ENCODE measurements at places on chromosomes 1 and 21. TPM values are rescaled to one million over a fixed set of nuclear protein-coding genes. Genes with fewer than 3 reads are reported as not detected.

The GBP4 gene
- 4.8 TPM for total RNA-seq

The KLF17 gene
- not detected for total RNA-seq

The HSPA6 gene
- total RNA-seq, result 0.13 TPM

The FAM72D gene
- 1.1 TPM for total RNA-seq

The ATXN7L2 gene
- total RNA-seq, result 14.9 TPM

The MUTYH gene
- total RNA-seq, result 43.0 TPM

The DISP3 gene
- 2.3 TPM for total RNA-seq

The ALPL gene
- total RNA-seq, result 0.59 TPM

The ANGPTL3 gene
- total RNA-seq, result not detected

The VASH2 gene
- 43.8 TPM for total RNA-seq

The PRR9 gene
- not detected for total RNA-seq

The TEDDM1 gene
- total RNA-seq, result not detected

The WARS2 gene
- total RNA-seq, result 19.1 TPM

The AJAP1 gene
- 2.2 TPM for total RNA-seq

The NPHS2 gene
- total RNA-seq, result not detected

The RXRG gene
- 1.0 TPM for total RNA-seq

The RBBP4 gene
- 387 TPM for total RNA-seq

The CRYBG2 gene
- 10.9 TPM for total RNA-seq

The BCAS2 gene
- total RNA-seq, result 39.4 TPM

The ELAVL4 gene
- not detected for total RNA-seq

The TBX19 gene
- total RNA-seq, result 2.6 TPM

The PDE9A gene
- 26.5 TPM for total RNA-seq

The TRIM17 gene
- total RNA-seq, result 28.8 TPM

The FLVCR1 gene
- total RNA-seq, result 23.1 TPM

The FCGR1A gene
- total RNA-seq, result not detected

The SPRR1B gene
- total RNA-seq, result not detected

The LCE3E gene
- not detected for total RNA-seq

The CCDC185 gene
- total RNA-seq, result not detected

The CAMK1G gene
- total RNA-seq, result 3.8 TPM

The CCDC27 gene
- total RNA-seq, result not detected

The ITPKB gene
- total RNA-seq, result 21.2 TPM

The CELA3B gene
- total RNA-seq, result not detected

The AMY2B gene
- 12.6 TPM for total RNA-seq

The FAM229A gene
- total RNA-seq, result 12.5 TPM

The PARK7 gene
- 200 TPM for total RNA-seq

The OR14C36 gene
- total RNA-seq, result not detected

Measured in mesothelial cell of epicardium (in vitro differentiated cells).